Suppressor macrophage (primary cell): ENCODE measurements at places on chromosomes 7 and 10.

DNA sequence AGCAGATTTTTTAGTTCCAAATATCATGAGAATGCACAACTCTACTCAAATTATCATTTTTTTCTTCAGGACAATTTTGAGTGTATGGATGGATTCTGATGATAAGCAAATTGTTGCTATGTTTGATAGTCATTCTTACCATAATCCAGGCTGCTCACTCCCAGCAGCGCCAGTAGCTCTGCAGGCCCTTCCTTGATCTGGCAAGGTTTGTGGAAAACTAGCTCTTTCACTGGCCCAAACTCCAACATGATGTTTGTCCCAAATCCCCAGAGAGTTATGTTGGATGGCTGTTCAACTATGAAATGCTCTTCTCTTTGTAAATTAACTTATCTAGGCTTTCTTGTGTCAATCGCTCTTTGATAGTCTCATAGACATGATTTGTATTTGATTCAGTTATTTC is 933.7 kb downstream of the DNAJB9 start:
- DNase-seq, result no peak

DNA sequence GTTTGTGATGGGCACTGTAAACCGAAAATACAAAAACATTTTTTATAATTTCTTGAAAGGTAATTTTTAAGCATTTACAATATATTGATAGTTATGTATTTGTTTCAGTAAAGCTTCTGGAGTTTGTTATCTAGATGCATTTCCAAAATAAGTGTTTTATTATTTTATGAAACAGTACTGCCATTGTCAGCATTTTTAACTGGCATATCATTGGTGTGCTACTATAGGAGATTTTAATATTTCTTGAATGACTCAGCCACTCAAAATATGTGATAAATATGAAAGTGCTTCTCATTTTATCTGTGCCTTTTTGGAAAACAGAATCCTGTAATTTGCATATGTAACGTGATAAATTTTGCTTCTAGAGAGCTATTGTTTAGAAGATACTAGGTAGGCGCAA is 97.9 kb downstream of the ANKIB1 start:
- no peak for DNase-seq

GRCh38 chr7:112411186-112411795 is 39.0 kb upstream of the IFRD1 start:
- peak; percentile 57 for DNase-seq

GRCh38 chr10:30762620-30763019 is 133.1 kb upstream of the LYZL2 start:
- no peak for DNase-seq

GRCh38 chr10:22244001-22244400 is 26.2 kb upstream of the EBLN1 start:
- DNase-seq, result peak; percentile 13

DNA sequence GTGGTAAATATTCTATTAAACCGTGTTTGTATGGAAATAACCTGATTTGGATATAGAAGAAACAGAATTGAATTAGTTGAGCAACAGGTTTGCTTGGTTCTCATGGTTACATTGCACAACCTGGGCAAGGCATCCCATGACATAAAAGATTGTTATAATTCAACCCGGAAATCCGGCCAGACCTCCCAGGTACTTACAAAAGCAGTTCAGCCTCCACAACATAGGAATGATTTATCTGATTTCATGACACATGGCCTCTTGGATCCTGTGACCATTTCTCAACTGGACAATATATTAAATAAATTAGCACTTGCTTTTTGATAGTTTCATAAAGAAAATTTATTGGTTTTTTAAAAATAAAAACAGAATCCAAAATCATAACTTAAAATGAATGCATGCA is 55.1 kb upstream of the PTPN12 start:
- peak; percentile 78 for DNase-seq

DNA sequence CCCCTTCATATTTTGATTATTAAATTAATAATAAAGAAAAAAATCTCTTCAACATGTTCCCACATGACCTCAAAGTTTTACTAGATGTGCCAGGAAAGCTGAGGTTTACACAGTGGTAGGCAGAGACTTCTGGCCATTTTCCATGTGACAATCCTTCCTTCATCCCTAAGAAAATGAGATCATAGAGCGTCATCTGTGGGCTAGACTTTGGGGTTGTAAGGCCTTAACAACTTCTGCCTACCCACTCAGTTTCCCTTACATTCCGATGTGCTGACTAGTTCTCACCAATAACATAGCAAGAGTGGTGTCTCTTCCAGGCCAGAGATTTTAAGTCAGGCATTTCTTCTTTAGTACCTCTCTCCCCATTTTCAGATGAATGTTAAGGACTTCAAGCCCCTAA is 171.1 kb upstream of the PHF14 start:
- DNase-seq, result no peak
